Epithelial cell of esophagus (primary cell): ENCODE measurements at places on chromosomes 7 and 10.

DNA sequence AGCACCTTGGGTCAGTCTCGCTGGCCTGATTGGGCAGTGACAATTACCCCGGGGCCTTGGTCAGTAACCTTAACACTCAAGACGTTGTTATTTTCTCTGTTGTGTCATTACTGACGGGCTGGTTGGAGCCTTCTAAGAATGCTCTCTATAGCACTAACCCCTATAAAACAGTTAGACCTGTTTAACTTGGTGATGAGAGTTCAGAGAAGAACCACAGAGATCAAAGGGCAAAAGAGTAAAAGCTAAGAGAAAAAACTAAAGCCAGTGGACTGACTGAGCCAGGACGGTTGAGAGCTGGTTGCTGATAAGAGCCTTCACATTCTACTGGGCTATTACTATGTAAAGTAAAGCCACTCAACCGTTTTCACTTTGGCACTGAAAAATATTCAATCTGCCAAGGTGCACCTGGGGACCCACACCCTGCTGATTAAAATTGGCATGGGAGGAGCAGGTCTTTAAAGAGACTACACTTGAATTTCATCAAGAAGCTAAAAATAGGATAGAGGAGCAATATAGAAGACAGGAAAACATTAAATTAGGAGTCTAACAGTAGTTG, 13.6 kb upstream of the ITGB1 start:
- no peak for DNase-seq

GRCh38 chr7:87000344-87000743, 59.1 kb downstream of the ELAPOR2 start:
- no peak for DNase-seq

- DNase-seq, result no peak
These were observed 16.8 kb upstream of the CRTAC1 start for GRCh38 chr10:98047009-98047741.

GRCh38 chr10:51421853-51422252, 277.5 kb downstream of the CSTF2T start:
- DNase-seq, result no peak

- peak; percentile 61 for DNase-seq
These were observed 79.3 kb downstream of the INSYN2A start for GRCh38 chr10:127117125-127117524.

- DNase-seq, result no peak
These were observed 30.3 kb downstream of the BCAP29 start for GRCh38 chr7:107610323-107610722.

- peak; percentile 89 for DNase-seq
These were observed 99.9 kb downstream of the TRIL start for GRCh38 chr7:28858206-28858605.

DNA sequence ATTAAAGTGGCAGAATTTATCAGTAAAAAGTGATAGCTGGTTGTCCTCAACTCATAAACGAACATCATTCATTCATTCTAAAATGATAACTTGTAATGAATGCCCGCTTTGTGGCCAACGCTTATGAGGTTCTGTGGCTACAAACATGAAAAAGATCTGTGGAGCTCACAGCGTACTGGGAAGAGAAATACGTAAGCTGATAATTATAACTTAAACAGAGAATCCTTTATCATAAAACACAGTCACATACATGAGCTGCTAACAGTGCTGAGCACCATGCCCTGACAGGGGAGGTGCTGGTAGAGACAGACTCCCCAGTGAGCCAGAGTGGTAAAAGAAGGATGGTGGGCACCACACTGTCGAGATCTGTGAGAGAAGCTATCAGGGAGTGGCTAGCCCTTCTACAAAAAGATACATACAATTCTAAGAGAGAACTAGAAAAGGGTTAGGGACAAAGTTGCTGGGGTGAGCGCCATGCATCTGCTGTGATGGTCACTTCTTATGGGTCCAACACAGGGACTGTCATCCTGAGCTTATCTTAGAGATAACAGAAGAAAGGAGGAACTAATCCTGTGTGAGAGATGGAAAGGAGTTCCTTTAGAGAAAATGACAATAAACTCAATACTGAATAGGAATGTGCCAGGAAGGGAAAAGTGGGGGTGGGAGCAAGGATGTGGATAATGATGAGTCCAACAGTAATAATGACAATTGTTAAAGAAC, 106.7 kb downstream of the USP6NL start:
- DNase-seq, result no peak

DNA sequence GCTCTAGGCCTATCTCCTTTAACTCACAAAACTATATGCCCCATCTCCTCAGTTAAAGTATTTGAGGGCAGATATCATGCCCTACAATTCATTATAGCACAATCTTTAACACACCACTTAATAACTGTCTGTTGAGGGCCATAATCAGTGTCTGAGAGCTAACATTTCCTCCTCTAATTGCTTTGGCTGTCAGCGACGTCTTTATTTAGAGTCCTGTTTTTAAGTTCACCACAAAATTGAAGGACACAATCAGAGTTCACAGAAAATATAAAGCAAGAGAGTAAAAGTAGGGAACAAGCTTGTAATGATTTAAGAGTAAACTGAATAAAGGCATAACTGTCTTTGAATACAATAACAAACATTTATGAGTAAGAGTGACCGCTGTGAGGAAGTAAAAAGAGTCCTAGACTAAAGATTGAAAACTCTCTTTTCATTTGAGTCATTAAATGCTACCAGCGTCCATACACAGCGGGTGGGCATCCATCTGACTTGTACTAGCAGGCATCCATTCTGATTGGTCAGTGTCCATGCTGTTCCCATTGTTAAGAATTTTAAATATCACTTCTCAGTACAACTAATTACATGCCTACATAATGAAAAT, 38.4 kb upstream of the ABCB4 start:
- DNase-seq, result no peak

DNA sequence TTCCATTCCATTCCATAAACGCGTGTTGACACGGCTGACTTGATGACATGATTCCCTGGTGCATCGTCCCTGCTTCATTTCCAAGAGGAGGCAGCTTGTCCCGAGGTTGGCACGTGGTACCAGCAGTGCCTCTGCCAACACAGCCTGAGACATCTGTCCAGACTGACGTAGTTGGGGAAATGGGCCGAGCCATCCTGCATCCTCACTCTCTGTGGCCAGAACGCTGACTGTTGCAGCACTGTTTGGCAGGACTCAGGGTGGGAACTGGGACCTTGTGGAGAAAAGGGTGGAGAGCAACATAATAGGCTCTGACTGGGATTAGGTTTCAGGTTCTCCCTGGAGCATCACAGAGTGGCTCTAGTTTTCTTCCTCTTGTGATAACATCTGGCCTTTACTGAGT, 118.6 kb upstream of the BTBD16 start:
- no peak for DNase-seq

GRCh38 chr7:31253532-31253931, 87.0 kb downstream of the NEUROD6 start:
- no peak for DNase-seq

- DNase-seq, result peak; percentile 60
These were observed 19.7 kb downstream of the UBE3C start for GRCh38 chr7:157158400-157158799.

GRCh38 chr7:36506820-36507219, 117.2 kb downstream of the ANLN start:
- DNase-seq, result peak; percentile 80

DNA sequence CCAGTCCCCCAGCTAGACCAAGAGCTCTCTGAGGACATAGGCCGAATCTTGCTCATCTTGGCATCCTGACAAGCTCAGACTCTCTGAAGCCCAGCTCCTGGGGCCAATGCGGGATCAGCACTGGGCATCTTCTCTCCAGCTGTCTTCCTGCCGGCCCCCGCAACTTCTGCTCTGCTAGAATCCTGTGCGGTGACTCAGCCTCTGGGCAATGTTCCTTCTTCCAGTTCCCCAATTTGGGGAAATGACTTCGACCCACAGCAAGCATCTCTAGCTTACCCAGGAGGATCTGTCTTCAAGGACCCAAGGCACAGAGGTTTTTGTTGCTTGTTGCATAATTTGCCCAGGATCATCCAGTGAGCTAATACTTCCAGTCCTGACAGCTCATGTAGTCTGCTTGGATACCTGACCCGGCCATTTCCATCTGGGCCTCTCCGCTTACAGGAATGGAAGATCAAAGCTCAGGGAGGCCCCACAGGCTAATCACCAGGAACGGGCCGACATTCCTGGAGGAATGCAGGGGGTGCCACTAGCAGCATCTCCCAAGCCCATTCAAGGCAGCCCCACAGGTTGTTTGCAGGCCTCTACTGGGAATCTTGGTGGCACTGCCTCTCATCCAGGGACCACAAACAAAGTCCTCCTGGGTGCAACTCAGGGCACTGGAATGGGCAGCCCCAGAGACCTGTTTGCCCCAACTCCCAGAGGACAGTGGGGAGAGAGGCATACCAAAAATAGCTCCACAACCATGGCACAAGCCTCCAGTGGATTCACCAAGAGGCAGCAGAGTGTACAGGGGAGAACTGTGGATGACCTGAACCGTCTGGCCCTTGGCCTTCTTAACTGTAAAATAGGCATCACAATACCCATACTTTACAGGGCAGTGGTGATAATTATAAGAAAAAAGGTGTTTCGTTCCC, 151.9 kb downstream of the NEURL1 start:
- peak; percentile 79 for DNase-seq

- no peak for DNase-seq
These were observed 34.1 kb downstream of the CREM start for GRCh38 chr10:35160743-35161142.

- DNase-seq, result no peak
These were observed 235.3 kb downstream of the PHF14 start for GRCh38 chr7:11208883-11209465.

DNA sequence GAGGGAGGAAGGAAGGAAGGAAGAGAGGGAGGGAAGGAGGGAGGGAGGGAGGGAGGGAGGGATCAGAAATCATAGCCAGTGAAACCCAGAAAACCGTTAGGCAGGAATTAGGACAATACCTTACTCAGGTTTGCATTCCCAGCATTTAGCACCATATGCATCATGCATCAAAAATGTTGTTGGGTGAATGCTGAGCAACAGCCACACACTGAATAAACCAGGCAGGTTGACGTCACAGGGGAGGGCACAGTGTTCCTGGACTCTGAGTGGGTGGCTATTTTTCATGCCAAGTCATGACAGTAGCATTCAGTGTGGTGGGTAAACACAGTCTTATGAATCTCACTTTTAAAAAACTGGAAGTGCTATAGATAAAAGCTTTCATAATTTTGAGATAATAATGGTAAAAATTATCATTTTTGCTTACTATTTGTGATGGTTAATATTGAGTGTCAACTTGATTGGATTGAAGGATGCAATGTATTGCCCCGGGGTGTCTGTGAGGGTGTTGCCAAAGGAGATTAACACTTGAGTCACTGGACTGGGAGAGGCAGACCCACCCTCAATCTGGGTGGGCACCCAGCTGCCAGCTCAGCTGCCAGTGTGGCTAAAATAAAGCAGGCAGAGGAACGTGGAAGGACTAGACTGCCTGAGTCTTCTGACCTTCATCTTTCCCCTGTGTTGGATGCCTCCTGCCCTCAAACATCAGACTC, 199.1 kb upstream of the PRKCQ start:
- peak; percentile 99 for DNase-seq

GRCh38 chr10:103665162-103665889, 171.8 kb downstream of the NEURL1 start:
- no peak for DNase-seq

- DNase-seq, result peak; percentile 62
These were observed 312.0 kb downstream of the RNLS start for GRCh38 chr10:88270871-88271713.

DNA sequence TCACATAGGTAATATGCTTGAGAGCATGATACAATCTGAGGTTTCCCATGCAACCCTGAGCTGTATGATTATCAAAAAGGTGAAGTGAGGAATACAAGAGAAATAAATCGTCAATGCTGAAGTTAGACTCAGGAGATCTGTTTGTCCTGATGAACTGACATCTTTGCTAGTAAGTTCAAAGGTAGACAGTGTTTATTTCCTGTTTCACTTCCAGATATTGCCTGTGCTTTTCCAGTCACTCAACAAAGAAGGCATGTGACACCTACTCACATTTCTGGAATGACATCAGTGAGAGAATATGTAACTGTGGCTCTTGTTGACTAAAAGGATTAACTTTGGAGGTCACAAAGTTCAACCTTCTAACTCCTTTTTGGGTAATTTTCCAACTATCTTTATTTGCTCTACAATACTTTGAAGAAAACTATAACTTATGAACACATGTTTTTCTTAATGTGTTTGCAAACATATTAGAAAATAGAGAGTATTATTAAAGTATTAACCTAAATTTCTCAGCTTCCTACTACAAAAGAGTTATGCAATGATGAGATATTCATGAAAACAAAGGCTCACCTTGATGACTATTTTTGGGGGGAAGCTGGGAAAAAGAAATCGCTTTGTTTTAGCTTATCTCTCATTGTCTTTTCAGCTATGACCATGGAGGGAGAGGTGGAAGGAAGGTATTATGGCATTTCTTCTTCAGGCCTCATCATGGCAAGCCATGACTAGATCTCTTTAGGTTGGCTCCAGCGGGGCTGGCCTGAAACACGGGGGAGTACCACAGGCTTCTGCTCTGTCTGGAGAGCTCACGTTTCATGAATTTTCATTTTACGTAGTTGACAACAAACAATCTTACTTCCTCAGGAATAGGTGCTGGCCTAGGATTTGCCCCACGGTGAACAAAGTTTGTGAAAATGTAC, 214.7 kb upstream of the SLC26A5 start:
- peak; percentile 83 for DNase-seq

- no peak for DNase-seq
These were observed 482.1 kb downstream of the DNAJB6 start for GRCh38 chr7:157818701-157819454.

DNA sequence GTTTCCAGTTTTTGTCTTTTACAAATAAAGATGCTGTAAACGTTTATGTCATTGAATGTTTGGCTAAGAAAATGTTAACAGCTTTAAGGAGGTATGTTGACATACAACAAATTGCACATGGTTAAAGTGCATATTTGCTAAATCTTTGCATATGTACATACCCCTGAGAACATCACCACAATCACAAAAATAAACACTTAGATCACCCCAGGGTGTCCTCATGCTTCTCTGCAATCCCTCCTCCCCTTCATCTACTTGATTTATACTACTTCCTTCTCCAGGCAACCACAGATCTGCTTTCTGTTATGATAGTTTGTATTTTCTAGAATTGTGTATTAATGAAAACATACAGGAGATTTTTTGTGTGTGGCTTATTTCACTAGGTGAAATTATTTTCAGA, 209.5 kb downstream of the GLRX3 start:
- no peak for DNase-seq

GRCh38 chr10:63375859-63376258, 89.9 kb downstream of the JMJD1C start:
- DNase-seq, result no peak

GRCh38 chr7:18936265-18936664, 181.2 kb downstream of the TWIST1 start:
- no peak for DNase-seq
